ENCODE measurements at places on chromosomes 5 and 9. TPM values are rescaled to one million over a fixed set of nuclear protein-coding genes. Genes with fewer than 3 reads are reported as not detected.

- no peaks in the 10 kb centered on the region for H3K36me3 ChIP-seq
- H3K4me1 ChIP-seq = no peaks in the 10 kb centered on the region
- no peak overlapping the region for H3K27ac ChIP-seq
Measured at GRCh38 chr5:74903165-74903787, 37.1 kb upstream of the FAM169A start.

DNA sequence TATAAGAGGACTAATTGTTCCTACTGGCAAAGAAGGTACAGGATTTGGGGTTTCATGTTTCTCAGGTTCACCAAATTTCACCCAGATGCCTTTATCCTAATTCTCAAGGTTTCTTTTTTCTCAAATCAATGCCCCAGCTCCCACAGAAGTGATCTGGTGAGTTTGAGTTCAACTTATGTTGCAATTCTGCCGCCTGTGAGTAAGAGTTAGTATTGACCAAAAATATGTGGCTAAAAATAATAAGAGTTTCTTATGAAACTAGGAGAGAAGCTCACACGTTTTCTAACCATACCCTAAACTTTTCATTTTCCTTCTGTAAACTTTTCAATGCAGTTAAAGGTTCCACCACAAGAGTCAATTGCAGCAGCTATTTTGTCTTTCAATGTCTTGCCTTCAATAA is 15.1 kb downstream of the SLCO6A1 start:
- H3K27me3 ChIP-seq = no peaks in the 10 kb centered on the region
- no peak for DNase-seq
- no peaks in the 10 kb centered on the region for H3K36me3 ChIP-seq
- H3K4me3 ChIP-seq = no peak overlapping the region

DNA sequence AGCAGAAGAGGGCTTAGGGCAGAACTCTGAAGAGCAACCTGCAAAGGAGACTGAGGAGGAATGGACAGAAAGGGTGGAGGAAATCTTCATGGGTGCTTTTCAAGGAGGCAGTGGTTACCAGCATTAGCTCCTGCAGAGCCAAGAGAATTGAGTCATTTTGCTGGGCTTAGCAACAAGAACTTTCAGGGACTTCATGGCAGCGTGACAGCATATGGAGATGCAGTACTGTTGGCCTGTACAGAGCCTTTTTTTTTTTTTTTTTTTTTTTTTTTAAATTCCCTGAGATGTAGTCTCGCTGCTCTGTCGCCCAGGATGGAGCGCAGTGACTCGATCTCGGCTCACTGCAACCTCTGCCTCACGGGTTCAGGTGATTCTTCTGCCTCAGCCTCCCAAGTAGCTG is 296.0 kb upstream of the DMRT1 start:
- H3K36me3 ChIP-seq = no peaks in the 10 kb centered on the region
- peak; percentile 81 for DNase-seq
- no peaks in the 10 kb centered on the region for H3K4me1 ChIP-seq
- no peak overlapping the region for H3K27ac ChIP-seq
- no peak overlapping the region for H3K4me3 ChIP-seq

DNA sequence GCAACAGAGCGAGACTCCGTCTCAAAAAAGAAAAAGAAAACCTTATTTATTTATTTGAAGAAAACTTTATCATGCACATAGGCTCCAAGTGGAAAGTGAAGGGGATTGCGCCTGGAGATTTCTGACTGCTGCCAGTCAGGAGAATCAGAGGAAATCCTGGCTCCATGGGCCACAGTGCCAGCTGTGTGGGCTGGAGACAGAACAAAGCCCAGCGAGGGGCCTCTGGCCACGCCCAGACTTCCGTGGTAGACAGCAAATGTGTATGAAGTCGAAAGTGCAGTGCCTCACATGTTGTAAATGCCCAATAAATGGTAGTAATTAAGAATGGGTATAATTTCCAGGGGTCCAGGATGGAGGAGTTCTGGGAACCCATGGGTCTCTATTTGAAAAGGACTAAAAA is 75.8 kb upstream of the WWC1 start:
- H3K27me3 ChIP-seq = no peaks in the 10 kb centered on the region
- no peak overlapping the region for H3K4me3 ChIP-seq
- H3K4me1 ChIP-seq = no peaks in the 10 kb centered on the region

- no peak overlapping the region for H3K27ac ChIP-seq
- no peaks in the 10 kb centered on the region for H3K36me3 ChIP-seq
- H3K4me1 ChIP-seq = no peaks in the 10 kb centered on the region
- no peak for DNase-seq
Measured at GRCh38 chr5:150172145-150172544, 5.6 kb downstream of the CDX1 start.

DNA sequence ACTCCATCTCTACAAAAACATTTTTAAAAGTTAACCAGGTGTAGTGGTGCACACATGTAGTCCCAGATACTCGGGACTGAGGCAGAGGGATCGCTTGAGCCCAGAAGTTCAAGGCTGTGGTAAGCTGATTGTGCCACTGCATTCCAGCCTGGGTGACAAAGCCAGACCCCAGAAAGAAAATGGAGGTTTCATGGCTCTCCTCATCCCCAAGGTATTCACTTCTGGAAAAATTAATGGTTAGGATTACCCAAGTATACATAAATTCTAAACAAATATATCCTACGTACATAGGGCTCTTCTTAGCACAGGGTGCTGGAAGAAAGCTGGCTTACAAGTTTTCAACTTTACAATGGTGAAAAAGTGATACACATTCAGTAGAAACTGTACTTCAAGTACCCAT is 18.6 kb upstream of the RECK start:
- no peaks in the 10 kb centered on the region for H3K4me1 ChIP-seq
- no peak overlapping the region for H3K27ac ChIP-seq
- H3K27me3 ChIP-seq = no peaks in the 10 kb centered on the region
- H3K36me3 ChIP-seq = no peaks in the 10 kb centered on the region

DNA sequence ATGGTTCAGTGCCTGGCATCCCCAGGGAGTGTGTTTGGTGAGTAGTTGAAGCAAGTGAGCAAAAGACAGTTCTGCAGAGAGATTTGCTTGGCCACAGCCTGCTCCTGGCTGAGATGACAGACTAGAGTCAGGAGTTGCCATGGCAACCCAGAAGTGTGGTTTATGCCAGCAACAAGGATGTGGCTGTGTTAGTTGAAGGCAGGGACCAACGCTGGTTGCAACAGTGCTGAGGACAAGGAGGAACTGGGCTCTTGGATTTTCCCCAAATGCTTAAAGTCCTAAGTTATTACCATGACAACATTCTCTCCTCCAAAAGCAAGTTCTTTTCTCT is 2.7 kb downstream of the NXNL2 start:
- H3K36me3 ChIP-seq = no peaks in the 10 kb centered on the region
- H3K4me3 ChIP-seq = no peak overlapping the region
- H3K4me1 ChIP-seq = no peaks in the 10 kb centered on the region
- H3K27ac ChIP-seq = peak overlapping the region; percentile 81
- DNase-seq = peak; percentile 82

DNA sequence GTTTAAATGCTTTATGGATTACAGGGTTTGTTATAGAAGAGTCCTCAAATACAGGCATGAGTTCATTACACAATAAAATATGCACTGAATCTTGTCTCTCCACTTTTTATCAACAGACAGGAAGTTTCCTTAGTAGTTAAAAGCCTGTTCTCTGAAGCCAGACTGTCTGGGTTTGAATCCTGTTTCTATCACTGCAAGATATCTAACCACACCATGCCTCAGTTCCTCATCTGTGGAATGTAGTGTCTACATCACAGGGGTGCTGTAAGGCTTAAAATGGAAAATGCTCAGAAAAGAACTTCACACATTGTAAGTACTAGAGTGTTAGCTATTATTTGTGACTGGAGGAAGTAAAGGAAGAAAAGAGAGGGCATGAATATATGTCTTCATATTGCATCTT is 9.3 kb downstream of the LIX1 start:
- H3K27ac ChIP-seq = no peak overlapping the region
- H3K4me3 ChIP-seq = no peak overlapping the region
- H3K27me3 ChIP-seq = no peaks in the 10 kb centered on the region
- no peaks in the 10 kb centered on the region for H3K36me3 ChIP-seq
- no peaks in the 10 kb centered on the region for H3K4me1 ChIP-seq
- DNase-seq = no peak

DNA sequence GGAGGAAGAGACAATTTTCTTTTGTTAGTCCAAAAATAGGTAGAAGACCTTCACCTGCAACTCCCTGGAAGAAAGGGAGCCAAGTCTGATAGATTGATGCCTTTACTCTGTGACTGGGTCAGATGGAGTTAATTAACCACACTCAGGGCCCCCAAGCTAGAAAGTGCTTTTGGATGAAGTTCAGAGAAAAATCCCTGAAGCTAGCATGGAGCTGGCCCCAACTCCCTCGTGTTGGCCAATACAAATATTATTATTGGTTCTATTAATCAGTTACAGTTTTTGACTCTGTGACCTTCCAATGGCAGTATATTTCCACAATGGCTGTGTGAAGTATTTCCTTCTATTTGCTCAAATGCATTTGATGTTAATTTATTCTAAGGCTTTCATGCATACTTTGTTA is 1753.5 kb downstream of the EFNA5 start:
- H3K36me3 ChIP-seq = no peaks in the 10 kb centered on the region
- DNase-seq = no peak
- H3K27me3 ChIP-seq = no peaks in the 10 kb centered on the region
- no peak overlapping the region for H3K27ac ChIP-seq
- H3K4me1 ChIP-seq = no peaks in the 10 kb centered on the region

- H3K27ac ChIP-seq = no peak overlapping the region
- H3K27me3 ChIP-seq = no peaks in the 10 kb centered on the region
- no peaks in the 10 kb centered on the region for H3K36me3 ChIP-seq
- no peaks in the 10 kb centered on the region for H3K4me1 ChIP-seq
Measured at GRCh38 chr5:160547061-160547460, 125.4 kb downstream of the PTTG1 start.

DNA sequence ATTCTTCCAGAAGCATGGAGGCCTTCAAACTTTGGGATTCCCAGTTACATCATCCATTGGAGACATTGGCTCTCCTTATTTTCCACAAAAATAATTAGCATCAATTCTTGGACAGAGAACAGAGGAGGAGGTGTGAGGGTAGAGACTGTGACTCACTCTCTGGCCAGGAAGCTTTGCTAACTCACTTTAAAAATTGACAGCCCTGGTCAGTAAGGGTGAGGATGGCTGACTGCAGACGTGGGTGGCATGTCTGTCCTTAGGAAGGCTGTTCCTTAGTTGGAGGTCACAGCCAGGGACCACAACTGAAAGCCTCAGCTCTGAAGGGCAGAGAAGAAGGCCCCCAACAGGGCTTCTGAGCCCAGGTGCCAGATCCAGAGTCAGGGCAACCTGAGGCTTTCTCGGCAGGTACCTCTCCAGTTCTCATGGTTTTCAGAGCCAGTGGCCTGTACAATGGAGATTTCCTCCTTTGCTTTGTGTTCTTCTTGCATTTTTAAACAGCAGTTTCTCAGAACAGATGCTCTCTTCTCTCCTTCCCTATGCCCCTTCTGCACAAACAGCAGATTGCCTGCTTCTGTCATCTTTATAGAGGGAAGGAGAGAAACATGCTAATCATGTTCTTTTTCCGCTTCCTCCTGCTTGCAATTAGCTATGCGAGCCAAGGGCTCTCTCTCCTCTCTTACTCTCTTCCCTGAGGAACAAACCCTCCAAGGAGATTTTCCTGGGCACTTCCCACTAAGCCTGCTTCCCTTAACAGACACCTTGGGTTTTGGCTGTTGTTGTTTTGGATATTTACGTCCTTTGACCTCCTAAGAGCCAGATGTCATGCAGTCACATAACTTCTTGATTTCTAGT is 92.5 kb upstream of the ZNF366 start:
- H3K4me1 ChIP-seq = peaks cover 4% of the 10 kb centered on the region
- H3K27ac ChIP-seq = peak overlapping the region; percentile 72
- no peak overlapping the region for H3K4me3 ChIP-seq
- DNase-seq = no peak
- no peaks in the 10 kb centered on the region for H3K27me3 ChIP-seq
- no peaks in the 10 kb centered on the region for H3K36me3 ChIP-seq

DNA sequence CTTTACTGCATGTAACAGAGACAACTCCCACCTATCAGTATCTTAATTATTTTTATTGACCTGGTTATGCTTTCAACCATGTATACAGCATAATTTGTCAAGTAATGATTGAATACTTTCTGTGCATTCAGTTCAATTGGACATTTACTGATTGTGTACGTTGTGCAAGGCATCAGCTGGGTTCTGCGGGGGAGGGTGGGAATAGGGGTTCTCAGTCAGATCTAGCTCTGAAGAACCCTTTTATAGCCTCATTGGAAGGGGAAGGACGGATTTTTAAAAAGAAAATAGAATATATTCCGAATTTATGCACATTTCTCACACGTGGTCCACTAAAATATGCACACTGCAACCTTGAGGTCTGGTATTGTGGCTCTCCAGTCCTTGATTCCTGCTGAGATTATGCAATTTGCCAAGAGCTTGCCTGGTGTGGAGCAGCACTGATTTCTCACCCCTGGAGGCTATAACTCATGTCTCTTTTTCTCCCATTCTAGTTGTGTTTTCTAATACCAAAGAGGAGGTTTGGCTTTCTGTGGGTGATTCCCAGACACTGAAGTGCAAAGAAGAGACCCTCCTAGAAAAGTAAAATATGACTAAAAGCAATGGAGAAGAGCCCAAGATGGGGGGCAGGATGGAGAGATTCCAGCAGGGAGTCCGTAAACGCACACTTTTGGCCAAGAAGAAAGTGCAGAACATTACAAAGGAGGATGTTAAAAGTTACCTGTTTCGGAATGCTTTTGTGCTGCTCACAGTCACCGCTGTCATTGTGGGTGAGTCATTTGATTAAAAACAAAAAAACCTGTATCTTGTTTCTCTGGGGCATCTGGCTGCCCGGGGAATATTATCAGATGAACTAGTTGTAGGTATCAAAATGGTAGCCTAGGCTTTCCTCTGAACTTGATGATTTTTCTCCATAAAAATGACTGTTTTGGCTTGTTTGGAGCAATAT is 1.7 kb downstream of the SLC1A3 start:
- H3K36me3 ChIP-seq = no peaks in the 10 kb centered on the region
- DNase-seq = no peak
- no peak overlapping the region for H3K4me3 ChIP-seq
- no peaks in the 10 kb centered on the region for H3K4me1 ChIP-seq
- no peaks in the 10 kb centered on the region for H3K27me3 ChIP-seq

DNA sequence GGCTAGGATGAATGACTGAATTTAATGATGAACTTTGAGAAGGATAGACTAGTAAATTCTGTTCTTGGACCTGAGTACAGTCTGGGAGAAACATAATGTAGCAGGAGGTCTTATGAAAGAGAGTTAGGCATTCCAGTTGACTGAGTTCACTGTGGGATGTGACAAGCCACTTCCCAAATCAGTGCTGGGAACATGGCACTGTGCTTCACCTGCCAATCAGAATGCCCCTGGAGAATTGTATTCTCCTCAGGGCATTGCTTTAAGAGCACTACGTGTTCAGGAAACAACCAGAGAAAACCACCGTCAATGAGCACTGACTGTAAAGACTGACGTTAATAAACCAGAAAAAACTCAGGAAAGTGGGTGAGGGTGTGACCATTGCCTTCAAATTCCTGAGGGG is 1.2 kb downstream of the CCDC107 start:
- peak overlapping the region; percentile 96 for H3K27ac ChIP-seq
- H3K4me1 ChIP-seq = peaks cover 6% of the 10 kb centered on the region
- no peaks in the 10 kb centered on the region for H3K36me3 ChIP-seq
- peak overlapping the region; percentile 82 for H3K4me3 ChIP-seq

The PCDHGB1 gene
- total RNA-seq = 7.4 TPM

The PCDHB4 gene
- total RNA-seq = 0.59 TPM

The STXBP1 gene
- 147 TPM for total RNA-seq

The PCDHA10 gene
- total RNA-seq = under 0.01 TPM
